Esophagus mucosa (tissue), 1 donor: ENCODE measurements at places on chromosomes 11 and 22. TPM values are rescaled to one million over a fixed set of nuclear protein-coding genes. Genes with fewer than 3 reads are reported as not detected.

Gene GSTT2B
- 6.5 TPM for total RNA-seq

Gene MUC5AC
- total RNA-seq: not detected

Gene PRSS23
- 11.6 TPM for total RNA-seq

Gene MS4A6A
- 4.9 TPM for total RNA-seq

Gene RAB1B
- 145 TPM for total RNA-seq

Gene SCGB2A2
- total RNA-seq: not detected

Gene PHETA2
- total RNA-seq: 5.5 TPM

Gene CARD16
- 14.0 TPM for total RNA-seq

Gene PGA5
- total RNA-seq: not detected

Gene SYCE3
- total RNA-seq: not detected

Gene CRKL
- total RNA-seq: 42.6 TPM

Gene MMP13
- not detected for total RNA-seq

Gene ADAMTS8
- total RNA-seq: 0.56 TPM

Gene KRTAP5-2
- total RNA-seq: not detected

Gene CLDN5
- 10.4 TPM for total RNA-seq

Gene MED17
- total RNA-seq: 16.0 TPM

DNA sequence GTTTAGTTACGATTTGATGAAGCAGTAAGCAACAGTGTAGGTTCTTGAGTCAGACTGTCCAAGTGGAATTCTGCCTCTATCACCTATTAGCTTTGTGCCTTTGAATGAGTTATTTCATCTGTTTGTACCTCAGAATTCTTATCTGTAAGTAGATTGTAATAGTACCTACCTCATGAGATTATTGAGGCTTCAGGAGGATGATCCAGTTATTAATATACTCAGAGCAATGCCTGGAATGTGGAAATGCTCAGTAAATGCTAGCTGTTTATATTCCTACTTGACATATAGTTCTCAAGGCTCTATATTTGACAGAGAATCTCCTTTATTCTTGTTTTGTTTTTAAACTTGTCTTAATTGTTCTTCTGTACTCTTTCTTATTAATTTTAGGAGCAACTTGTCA, 70.1 kb downstream of the SFI1 start:
- no peak for ATAC-seq

DNA sequence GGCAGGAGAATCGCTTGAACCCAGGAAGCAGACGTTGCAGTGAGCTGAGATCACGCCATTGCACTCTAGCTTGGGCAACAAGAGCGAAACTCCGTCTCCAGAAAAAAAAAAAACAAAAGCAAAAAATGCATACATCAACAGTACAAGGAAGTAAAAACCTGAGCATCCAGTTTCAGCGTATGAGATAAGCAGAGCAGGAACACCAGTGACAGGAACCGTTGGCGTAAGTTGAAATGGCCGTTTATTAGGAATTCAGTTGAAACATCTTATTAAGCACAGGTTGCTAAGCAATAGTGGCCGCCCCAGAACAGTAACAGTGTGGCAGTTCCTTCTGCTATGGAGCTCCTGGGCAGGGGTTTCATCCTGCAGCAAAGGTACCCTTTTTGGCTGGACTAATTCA, 4.0 kb upstream of the L3MBTL2 start:
- ATAC-seq: no peak

DNA sequence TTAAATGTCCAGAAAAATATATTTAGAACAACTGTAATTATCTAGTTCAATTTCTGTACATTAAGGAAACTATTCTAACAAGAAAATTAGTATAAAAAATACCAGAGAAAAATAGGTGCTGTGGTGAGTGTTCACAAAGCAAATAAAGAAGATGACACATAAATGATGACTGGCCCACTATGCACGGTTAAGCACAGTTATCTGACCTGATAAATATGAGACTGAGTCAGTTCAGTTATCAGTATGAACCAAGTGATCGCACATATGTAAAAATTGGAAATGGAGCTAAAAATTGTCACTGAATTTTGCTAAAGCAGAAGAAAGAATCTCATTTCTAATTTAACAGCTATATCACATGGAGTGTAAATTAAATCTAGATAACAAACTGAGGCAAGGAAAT, 18.8 kb upstream of the MAML2 start:
- no peak for ATAC-seq

DNA sequence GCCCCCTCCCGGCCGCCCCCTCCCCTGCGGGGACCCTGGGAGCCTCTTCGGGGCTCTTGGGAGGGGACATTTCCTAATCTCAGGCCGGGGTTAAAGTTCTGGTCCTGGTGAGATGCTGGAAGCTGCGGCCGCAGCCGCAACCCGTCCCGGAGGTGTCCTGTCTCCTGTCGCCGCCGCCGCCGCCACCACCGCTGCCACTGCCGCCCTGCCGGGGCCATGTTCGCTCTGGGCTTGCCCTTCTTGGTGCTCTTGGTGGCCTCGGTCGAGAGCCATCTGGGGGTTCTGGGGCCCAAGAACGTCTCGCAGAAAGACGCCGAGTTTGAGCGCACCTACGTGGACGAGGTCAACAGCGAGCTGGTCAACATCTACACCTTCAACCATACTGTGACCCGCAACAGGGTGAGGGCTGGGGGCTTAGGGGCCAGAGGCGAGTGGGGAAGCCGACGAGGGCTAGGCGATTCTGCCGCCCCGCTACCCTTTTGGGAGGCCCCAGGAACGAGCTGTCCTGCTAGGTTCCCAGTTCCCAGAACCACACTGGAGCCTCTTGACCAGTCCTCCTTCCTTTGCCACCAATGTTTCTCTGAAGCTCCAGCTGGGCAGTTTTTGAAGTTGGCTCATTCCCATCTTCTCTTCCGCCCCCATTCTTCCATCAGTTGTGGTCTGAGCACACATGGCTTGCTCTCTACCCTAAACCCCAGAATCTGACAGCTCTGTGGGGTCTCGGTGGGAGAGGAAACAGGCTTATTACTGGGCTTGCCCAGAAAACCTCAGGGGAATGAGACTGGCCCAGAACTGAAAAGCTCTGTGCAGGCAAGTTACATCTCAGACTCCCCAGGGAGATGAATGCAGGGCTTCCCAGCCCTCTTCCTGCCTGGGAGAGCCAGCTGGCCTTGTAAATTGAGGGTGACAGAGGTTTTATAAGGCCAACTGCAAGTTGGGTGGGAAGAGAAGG, 781 bp downstream of the SIDT2 start:
- peak; percentile 32 for ATAC-seq

DNA sequence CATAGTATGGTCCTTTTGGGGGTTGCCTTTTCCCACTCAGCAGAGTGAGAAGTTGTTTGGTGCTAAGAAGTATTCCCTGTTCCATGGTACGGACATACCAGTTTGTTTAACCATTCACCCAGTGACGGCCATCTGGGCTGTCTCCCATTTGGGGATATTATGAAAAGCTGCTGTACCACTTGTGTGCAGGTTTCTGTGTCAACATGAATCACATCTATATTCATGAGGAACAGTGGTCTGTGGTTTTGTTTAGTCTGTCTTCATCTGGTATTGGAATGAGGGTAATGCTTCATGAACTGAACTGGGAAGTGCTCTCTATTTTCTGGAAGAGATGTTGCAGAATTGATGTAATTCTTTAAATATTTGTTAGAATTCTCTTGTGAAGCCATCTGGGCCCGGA, 89.5 kb downstream of the TRMU start:
- ATAC-seq: no peak

- no peak for ATAC-seq
Observed at GRCh38 chr11:111696556-111696955, 69.6 kb downstream of the PPP2R1B start.

- ATAC-seq: no peak
Observed at GRCh38 chr11:88122956-88123355, 52.3 kb downstream of the RAB38 start.

GRCh38 chr11:32008880-32009551, 81.9 kb upstream of the RCN1 start:
- ATAC-seq: no peak

DNA sequence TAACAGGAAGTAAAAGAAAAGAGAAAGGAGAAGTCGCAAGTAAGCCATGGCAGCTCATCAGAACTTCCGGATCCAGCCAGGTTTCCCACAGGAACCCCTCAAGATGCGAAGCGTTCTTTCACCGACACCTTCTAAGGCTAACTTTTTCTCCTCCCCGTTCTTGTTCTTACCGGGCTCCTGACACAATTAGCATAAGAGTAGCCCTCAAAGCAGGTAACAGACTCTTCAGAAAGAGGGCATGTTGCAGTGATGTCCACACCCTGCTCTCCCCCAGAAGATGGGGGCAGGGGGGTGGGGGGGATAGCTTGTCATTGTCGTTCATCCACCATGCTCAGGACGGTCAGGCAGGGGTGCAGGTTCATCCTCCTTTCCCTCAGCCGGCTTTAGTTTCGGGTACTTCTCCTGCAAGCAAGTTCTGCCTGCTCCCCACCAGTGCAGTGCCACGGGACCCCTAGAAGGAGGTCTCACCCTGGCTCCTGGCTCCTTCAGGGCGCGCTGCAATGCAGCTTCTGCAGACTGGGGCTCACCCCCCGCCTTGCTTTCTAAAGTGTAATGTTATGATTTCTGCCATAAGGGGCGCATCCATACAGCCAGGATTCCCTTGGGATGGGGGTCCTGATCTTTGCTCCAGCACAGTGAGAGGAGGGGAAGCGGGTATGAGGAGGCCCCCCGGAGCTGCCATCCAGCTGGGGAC, 2.3 kb downstream of the OPCML start:
- no peak for ATAC-seq

GRCh38 chr22:49208768-49209252, 618.9 kb downstream of the BRD1 start:
- no peak for ATAC-seq

DNA sequence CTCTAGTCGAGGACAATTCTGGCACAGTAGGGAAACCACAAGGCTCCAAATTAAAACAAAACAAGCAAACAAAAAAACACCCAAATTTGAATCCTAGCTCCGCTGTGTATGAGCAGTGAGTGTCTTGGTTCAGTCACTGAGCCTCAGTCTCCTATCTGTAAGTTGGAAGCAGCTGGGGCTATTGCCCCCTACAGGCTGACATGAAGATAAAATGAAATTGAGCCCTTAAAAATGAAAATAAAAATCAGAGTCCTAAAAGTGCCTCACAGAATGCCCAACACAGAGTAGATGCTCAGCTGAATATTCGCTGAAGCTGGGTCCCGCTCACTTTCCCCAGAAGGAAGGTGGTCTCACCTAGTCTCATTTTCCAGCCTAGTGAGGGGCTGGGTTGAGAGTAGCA, 65.2 kb downstream of the PDE2A start:
- no peak for ATAC-seq

- ATAC-seq: no peak
Observed at GRCh38 chr11:128903248-128904061, 12.3 kb downstream of the KCNJ5 start.

- no peak for ATAC-seq
Observed at GRCh38 chr22:50165436-50166123, 5.0 kb upstream of the PANX2 start.

DNA sequence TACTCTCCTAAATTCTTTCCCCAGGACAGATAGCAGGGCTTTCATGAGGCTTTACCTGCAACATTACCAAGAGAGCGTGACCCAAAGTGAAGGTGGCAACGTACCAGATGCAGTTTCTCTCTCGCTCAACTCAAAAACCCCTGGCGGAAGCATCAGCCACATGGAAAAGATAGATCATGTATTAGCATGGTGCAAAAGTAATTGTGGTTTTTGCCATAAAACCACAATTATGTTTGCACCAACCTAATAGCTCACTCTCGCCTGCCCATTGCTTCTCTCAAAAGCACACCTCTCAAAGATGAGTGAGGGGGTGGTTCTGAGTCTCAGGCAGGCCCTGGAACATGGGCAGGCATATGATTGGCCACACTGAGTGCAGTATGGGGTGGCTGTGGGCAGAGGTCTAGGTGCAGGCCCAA, 7.0 kb downstream of the MS4A6A start:
- ATAC-seq: no peak

- ATAC-seq: peak; percentile 14
Observed at GRCh38 chr22:44193535-44193891, 12.8 kb downstream of the PARVG start.

GRCh38 chr11:21323617-21324016, 654.2 kb downstream of the NELL1 start:
- no peak for ATAC-seq

- ATAC-seq: no peak
Observed at GRCh38 chr22:26259510-26259909, 90.2 kb downstream of the SEZ6L start.

DNA sequence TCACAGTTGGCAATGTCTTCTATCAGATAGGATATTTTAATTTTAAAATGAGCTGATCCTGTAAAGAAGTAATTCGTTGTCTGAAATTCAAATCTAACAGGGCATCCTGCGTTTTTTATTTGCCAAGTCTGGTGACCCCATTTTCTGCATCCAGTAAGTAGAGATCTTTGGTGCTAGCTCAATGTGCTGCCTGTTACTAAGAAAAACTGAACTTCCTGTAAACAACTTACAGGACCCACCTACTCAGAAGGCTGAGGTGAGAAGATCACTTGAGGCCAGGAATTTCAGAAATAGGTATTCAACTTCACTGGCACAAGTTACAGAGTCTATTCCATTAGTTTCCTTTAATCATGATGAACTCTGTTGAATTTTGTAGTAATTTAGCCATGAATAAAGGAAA, 4.0 kb downstream of the ARL14EP start:
- no peak for ATAC-seq

GRCh38 chr11:110453684-110454354, 24.1 kb downstream of the FDX1 start:
- no peak for ATAC-seq

DNA sequence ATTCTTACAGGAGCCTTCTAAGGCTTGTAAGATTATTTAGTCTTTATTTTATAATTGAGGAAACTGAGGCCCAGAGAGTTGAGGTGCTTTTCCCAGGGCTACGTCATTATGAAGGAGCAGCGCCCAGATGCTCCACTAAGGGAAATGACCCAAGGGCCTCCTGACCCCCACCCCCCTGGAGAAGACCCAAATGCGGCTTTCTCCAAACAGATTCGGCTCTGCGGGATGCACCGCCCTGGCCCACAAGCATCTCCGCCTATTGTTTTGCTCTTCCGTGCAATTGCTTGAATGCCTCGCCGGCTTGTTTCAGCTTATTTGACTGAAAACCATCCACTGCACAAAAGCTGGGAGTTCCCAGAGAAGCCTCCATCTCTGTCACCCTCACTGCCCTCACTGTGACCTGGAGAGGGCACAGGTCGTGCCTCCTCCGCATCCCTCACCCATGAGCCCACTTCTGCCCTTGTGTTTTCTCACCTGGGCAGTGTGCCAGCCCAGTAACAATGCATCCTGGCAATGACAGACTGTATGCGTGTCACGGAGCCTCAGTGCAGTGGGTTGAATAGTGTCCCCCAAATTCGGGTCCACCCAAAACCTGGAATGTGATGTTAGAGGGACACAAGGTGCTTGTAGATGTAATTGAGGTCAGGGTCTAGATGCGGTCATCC, 790.2 kb downstream of the TBC1D22A start:
- no peak for ATAC-seq

- no peak for ATAC-seq
Observed at GRCh38 chr11:26143566-26144290, 188.2 kb upstream of the ANO3 start.
